AG04449 (cell line): ENCODE measurements at places on chromosomes 11 and 22.

DNA sequence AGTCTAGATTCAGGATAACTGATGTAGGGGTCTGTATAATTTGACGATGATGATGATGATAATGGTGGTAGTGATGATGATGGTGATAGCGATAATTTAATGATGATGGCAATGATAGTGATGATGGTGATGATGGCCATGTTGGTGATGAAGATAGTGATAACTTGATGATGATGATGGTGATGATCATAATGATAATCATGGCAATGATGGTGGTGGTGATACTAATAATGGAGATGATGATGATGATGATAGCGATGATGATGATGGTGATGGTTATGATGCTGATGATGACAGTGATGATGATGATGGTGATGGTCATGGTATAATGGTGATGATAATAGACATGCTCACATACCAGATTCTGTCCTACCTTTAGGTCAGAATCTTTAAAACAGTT, 66.2 kb upstream of the SEZ6L start:
- DNase-seq: no peak

GRCh38 chr11:109267293-109268095, 154.5 kb upstream of the C11orf87 start:
- DNase-seq: no peak

DNA sequence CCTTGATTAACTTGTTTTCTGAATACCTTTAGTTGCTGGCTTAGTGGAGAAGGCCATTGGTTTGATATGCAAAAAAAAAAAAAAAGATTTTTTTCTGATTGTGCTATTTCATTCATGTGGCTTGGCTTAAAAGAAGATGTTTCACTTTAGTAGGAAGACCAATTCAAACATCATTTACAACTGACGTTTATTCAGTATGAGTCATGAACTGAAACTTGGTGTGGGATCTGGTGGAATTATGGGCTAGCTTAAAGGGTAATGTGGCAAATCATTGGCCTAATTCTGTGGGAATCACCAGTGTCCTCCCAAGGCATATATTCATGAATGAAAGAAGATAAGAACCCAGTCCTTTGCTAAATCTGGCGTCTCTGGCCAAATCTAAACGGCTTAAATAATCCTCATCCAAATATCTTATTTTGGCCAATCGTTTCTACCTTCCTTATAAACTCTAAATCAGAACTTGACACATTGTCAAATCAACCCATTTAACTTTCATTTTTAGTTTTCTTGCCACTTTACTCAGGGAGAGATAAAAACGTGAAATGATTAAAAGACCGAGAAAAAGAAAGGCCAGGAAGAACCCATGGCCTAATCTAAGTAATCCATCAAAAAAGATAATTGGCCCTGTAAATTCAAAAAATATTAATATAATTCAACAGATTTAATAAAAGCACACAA, 77.0 kb downstream of the DDIAS start:
- DNase-seq: peak; percentile 67

- no peak for DNase-seq
Observed at GRCh38 chr22:26143806-26144325, 25.4 kb upstream of the SEZ6L start.

- DNase-seq: no peak
Observed at GRCh38 chr11:8229299-8230177, 34.1 kb downstream of the LMO1 start.
